ENCODE measurements at places on chromosomes 12 and 14.

DNA sequence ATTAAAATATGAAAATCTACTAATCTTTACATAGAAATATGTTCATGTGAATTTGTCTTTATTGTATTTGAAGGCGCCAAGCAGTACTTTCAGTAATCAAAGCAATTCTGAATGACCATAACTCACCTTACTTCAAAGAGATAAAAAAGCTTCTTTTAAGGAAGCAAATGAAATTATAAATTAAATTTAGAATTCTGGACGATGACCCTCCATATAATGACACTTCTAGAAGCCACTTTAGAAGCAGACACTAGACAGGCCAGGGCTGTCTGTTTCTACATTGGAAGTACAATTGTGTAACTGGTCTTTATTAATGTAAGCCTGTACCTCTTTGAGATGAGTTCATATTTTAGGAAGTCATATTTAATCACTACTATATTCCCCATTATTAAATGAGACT is 222.9 kb downstream of the CNTN1 start:
- DNase-seq = no peak

DNA sequence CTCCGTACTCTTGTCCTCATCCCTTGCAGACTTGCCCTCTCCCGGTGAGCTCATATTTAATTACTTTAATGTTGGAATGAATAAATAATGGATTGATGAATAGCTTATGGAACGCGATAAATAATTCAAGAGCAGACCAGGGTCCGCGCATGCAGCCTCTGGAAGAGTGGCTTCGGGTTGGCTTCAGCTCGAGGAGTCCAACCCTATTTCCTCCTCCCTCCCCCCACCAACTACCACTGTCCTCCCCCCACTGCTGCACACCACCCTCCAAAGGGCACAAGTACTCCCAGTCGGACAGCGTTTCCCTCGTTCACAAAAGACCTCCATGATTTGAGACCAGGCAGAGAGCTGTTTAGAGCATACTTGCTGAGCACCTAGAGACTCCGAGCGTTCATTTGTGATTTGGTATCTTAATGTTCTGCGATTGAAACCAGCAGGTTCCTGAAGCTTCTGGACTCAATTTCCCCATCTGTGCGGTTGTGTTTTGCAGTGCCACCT is 647 bp upstream of the SIX1 start:
- no peak for DNase-seq

DNA sequence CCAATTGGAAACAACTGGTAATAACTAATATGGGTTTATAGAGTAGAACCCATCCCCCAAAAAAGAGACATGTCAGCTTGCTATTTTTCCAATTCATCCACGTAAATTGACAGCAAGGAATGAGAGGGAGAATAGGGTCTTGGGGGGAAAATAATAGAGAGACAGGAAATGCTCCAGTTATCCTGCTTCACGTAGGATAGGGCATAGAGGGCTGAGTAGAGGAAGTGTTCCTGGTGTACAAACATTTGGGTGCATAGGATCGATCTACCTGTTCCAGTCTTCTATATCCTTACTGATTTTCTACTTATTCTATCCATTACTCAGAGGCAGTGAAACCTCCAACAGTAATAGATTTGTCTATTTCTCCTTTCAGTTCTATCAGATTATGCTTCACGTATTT is 49.6 kb upstream of the COL2A1 start:
- no peak for DNase-seq

DNA sequence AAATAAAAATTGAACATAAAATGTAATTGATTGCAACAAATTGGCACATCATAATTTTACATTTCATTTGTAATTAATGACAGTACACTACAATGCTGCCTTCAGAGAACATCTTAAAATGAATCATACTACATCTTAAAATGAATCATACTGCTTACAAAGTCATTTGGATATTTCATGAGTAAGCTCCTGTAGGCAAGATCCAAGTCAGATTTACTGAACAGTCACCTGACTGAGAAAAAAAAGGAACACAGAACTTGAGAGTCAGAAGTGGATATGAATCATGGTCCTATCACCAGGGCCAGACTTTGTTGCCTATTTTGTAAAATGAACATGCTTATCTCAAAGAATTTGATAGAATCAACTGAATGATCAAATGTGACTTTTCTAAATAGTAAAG is 32.7 kb upstream of the FBLN5 start:
- peak; percentile 93 for DNase-seq

DNA sequence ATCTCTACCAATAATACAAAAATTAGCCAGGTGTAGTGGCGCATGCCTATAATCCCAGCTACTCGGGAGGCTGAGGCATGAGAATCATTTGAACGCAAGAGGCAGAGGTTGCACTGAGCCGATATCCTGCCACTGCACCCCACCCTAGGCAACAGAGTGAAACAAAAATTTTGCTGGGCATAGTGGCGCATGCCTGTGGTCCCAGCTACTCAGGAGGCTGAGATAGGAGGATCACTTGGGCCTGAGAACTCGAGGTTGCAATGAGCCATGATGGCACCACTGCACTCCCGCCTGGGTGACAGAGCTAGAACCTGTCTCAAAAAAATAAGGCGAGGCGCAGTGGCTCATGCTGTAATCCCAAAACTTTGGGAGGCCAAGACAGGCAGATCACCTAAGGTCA is 9.5 kb downstream of the ATXN2 start:
- DNase-seq = no peak

- DNase-seq = no peak
These were observed 25.3 kb downstream of the PAH start for GRCh38 chr12:102891756-102892155.

DNA sequence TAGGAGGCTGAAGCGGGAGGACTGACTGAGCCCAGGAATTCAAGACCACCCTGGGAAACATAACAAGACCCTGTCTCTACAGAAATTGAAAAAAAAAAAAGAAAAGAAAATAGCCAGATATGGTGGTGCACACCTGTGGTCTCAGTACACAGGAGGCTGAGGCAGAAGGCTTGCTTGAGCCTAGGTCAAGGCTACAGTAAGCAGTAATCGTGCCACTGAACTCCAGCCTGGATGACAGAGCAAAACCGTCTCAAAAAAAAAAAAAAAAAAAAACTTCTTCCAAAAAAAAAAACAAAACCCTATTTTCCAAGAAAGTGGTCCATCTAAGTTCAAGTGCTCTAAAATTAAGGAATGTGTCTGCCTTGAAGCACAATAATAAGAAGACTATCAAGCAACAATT is 19.8 kb downstream of the SNX6 start:
- DNase-seq = no peak

- DNase-seq = no peak
These were observed 268.3 kb downstream of the TMTC2 start for GRCh38 chr12:82955043-82955442.

- no peak for DNase-seq
These were observed 113.3 kb downstream of the PRKD1 start for GRCh38 chr14:29814156-29815015.

- DNase-seq = peak; percentile 85
These were observed 30.7 kb downstream of the PXN start for GRCh38 chr12:120234643-120235368.
